Calu3 (cell line): ENCODE measurements at places on chromosomes 3 and 15. TPM values are rescaled to one million over a fixed set of nuclear protein-coding genes. Genes with fewer than 3 reads are reported as not detected.
A peak's percentile ranks its signal among the peaks of the same experiment; 100 is the strongest.

DNA sequence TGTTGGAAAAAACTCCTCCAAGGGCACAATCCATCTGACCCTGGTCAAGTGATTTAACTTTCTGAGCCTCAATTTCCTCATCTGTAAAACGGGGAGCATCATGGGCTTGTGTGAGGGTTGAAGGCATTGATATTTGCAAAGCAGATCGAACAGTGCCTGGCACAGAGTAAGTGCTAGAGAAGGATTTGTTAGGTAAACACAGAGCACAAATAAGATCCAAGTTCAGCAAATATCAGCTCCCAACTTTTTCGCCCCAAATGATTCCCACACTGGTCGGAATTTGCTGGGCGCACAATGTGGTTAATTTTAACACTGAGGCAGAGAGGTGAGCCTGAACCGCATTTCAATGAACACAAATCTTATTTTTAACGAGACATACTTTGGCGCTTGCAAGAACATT is 76.3 kb upstream of the ATP2B2 start:
- no peak for DNase-seq

- peak; percentile 79 for DNase-seq
Observed at GRCh38 chr15:79595995-79596622, 164.0 kb downstream of the MINAR1 start.

DNA sequence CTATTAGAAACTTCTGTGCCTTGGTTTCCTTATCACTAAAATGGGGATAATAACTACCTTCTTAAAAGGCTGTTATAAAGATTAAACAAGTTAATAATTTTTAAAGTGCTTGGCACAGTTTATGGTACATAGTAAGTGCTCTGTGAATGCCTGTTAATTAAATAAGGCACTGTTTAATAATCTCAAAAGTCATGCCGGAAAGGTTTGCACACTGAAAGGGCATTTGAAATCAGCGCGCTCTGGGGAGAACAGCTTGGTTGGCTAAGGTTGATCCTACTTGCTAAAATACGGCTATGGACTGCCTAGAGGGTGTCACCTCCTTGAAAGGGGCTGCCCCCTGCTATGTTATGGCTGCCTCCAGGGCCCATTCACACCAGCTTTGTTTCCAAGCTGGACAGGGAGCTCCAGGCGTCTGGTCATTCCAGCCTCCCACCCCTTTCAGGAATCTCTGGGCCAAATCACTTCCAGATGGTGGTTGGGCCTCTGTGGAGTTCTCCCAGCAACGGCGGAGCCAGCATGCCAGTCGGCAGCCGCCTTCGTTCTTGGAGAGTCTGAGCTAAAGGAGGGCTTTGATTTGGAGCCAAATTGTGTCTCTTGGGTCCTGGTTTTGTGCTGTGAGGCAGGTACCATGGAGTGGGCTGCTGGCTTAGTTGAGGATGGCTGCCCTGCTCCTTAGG is 5.9 kb downstream of the FLNB start:
- no peak for DNase-seq

- no peak for DNase-seq
Observed at GRCh38 chr15:33985751-33986150, 17.5 kb downstream of the CHRM5 start.

DNA sequence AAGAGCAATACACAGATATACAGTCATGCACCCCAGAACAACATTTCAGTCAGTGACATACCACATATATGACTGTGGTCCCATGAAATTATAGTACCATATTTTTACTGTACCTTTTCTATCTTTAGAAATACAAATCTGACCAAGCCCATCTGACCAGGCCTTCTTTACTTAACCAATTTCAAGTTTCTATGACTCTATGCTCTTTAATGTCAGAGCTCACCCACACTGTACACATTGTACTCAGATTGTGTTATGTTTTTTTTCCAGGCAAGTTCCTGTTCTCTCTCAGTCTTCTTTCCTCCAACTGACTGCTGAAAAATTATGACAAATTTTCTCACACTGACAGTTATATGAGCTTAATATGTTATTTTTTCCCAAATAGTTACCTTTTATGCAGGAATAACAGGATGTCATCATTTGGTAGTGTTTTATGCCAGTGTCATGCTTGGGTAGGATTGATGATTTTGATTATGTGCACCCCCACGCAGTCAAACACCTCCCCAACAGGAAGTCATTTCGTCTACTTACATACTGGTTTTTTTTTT is 8.0 kb upstream of the CBLB start:
- no peak for DNase-seq

DNA sequence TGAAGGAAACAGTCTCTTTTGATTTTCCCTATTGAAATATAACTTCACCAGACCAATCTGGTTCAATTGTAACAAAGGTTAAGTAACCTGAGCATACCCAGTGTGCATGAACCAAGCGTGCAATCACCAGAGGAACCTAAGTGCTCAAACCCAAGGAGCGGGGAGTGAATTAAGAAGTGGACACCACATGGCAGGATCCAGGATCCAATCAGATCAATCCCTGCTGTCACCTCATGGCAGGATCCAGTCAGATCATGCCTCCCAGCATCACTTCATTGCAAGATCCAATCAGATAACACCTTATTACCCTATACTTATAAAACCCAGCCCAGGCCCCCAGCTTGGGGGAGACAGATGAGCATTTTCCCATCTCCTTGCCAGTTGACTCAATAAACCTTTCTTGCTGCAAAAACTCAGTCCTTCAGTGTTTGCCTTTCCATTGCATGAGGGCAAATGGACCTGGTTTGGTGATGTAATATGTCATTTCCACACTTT is 38.9 kb upstream of the RNU6-1 start:
- no peak for DNase-seq

GRCh38 chr15:100918034-100918689 is 995 bp upstream of the LRRK1 start:
- peak; percentile 95 for DNase-seq

DNA sequence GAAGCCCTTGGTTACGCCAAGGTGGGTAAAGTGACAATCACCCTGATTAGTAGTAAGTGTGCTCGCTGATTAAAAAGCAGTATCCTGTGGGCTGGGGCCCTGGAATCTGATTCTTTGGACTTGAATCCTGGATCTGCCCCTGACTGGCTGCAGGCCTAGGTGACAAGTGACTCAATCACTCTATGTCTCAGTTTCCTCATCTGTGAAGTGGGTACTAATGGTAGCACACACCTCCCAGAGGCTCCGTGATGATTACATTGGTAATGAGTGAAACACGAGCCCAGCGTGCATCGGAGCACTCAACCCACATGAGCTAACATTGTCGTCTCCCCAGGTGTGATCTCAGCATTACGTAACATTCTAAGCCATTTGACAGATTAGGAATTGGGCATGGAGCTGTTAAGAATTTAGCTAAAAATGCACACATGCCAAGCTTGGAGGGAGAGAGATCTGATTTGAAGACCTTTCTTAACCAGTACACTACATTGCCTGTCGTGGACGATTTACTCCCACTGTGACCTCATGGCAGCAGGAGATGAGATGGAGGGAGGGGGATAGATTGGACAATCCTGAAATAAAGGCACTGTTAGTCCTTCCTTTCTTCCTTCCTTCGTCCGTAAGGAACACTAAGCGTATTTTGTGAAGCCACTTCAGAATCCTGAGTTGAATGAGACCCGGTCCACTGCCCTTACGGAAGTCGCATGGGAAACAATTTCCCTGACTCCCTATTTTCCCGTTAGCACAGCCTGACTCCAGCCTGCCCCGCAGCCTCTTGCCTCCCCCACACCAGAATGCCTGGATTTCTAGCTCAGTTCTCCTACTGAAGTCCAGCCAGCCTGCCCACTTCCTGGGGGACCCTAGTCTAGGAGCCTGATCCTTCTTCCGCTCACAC is 32.1 kb downstream of the MGLL start:
- no peak for DNase-seq

DNA sequence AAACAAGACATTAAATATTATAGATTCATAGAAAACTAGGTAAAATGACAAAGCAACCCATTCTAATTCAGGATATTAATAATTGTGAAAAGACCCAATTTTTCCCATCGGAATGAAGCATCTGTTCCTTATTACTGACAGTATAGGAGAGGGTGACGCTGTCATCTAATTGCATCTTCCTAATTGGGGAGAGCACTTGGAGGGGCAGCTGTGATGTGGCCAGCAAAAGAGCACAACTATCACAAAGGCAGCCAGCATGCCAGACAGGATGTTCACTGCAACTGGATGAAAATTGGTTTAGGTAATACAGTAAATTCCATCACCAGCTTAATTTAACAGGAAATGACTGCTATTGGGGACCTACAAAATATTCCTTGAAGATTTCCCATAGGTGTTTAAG is 21.9 kb upstream of the MINAR1 start:
- DNase-seq = no peak

GRCh38 chr15:61033940-61034677 is 195.0 kb downstream of the RORA start:
- no peak for DNase-seq

DNA sequence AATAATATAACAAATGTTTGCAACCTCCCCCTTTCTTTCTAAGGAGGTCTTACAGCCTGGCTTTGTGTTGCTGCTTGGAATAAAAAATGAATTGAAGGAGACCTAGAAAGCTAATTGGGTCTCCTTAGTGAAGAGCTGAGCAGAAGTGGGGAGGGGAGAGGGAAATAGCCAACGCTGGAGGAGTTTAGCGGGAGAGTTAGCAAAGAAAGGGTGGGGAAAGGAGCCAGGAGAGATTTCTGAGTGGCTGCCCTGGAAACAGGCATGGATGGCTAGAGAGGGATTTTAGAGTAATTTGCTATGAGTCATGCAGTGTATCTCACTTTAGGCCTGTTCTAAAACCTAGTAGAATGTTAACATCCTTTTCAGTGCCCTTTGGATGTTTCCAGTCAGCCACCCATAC is 45.2 kb upstream of the PFN2 start:
- no peak for DNase-seq

DNA sequence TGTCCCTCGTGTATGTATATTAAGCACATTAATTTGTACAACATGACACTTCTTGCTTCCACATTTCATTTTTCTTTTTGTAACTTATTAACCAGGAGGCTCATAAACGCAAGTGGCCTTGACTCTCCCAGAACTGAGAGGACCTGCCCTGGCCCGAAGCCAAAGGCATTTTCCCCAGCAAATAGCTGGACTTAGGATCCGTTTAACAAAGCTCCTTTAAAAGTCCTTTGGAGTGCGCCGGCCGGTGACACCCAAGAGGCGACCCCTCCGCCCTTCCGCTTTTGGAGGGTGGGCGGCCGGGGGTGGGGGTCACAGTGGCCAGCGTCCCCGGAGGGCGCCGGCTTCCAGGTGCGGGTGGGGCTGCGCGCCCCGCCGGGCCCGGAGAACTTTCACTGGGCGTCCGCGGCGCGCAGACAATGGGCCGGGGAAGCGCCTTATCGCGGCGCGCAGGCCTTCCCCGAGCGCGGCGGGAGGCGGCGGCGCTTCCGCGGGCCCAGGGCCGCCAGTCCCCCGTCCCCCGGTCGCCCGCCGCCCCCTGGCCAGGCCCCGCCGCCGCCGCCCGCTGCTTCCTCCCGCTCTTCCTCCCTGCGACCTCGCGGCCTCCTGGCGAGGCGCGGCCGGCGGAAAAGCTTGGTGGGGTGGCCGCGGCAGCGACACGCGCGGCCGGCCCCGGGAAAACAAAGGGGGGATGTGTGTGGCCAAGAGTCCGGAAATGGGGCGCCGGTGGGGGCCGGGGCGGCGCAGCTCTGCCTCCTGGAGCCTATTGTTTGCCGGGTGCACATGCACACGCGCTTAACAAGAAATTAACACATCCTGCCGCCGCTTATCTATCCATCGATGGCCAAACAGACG is 613.4 kb downstream of the MCTP2 start:
- DNase-seq = peak; percentile 65

DNA sequence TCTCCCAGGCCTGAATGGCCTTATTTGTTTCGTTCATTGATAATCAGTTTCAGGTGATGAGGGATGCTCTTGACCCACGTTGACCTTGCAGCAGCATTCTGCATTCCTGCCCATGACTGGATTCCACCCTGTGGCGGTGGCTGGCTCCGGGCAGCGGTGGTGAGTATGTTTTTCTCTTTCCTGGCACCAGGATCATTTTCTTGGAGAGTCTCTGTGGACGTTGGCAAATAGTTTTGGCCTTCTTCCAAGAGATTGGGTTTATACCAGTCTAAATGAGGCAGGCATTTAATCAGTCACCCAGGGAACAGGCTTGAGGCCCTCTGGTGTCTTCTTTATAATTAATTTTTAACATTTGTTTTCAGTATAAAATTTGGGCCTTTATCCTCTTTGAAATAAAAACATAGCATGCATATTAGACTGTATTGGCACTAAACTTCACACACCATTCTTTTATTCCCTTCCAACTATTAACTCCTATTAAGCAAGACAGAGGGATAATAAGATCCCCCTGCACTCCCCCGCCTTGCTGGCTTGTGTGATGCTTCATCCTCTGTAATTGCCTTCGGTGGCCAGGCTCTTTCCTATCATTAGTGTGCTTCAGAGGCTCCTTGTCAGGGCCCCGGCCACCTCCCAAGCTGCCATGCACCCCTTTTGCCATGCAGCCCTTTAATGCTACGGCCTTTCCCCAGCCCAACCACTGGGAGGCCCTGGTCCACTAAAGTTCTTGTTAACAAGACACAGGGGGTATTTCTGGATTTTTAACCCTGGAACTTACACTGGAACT is 176.2 kb upstream of the TOPAZ1 start:
- peak; percentile 36 for DNase-seq

DNA sequence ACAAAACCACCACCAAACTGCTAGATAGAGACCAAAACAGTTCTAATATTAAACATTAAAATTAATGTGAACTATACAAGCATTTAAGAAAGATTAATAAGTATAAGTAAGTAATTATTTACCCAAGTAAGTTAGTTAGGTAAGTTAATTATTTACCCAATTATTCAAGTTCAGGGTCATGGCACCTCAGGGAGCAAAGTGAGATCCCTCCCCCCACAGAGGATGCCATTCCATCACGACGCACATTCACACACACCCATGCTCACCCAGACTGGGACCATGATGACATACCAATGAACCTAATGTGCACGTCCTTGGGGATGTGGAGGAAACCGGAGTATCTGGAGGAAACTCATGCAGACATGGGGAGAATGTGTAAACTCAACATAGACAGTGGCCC is 229.1 kb downstream of the NR2F2 start:
- DNase-seq = no peak

- DNase-seq = no peak
Observed at GRCh38 chr3:156606729-156607128, 51.8 kb upstream of the SSR3 start.

GRCh38 chr3:30324587-30324986 is 281.8 kb upstream of the TGFBR2 start:
- no peak for DNase-seq

Gene SI
- total RNA-seq = not detected in 2 replicates

Gene RASL12
- total RNA-seq = 0.12 and 0.39 TPM in 2 replicates

Gene PARP15
- 3.4 and 3.6 TPM in 2 replicates for total RNA-seq

Gene SGO1
- total RNA-seq = 29.4 and 30.2 TPM in 2 replicates

Gene UMPS
- 62.1 and 73.0 TPM in 2 replicates for total RNA-seq

Gene TNFSF10
- 41.4 and 58.7 TPM in 2 replicates for total RNA-seq
